ENCODE measurements at places on chromosomes 6 and 20.

DNA sequence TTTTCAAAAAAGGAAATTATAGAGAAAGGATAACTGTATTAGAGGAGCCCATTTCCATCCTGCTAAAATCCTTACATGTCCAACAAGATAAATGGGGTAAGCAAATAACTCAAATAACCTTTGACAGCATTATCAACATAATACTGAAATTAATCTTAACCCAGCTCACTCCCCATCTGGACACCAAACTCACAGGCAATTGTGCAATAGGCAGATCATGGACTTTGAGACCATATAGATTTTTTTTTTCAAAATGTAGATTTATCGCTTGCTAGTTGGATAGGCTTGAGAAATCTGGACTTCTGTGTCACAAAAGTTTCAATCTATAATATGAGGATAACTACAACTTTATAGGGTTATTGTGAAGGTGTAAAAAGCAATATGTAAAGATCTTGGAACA, 134.4 kb upstream of the ASCC3 start:
- no peak for DNase-seq

DNA sequence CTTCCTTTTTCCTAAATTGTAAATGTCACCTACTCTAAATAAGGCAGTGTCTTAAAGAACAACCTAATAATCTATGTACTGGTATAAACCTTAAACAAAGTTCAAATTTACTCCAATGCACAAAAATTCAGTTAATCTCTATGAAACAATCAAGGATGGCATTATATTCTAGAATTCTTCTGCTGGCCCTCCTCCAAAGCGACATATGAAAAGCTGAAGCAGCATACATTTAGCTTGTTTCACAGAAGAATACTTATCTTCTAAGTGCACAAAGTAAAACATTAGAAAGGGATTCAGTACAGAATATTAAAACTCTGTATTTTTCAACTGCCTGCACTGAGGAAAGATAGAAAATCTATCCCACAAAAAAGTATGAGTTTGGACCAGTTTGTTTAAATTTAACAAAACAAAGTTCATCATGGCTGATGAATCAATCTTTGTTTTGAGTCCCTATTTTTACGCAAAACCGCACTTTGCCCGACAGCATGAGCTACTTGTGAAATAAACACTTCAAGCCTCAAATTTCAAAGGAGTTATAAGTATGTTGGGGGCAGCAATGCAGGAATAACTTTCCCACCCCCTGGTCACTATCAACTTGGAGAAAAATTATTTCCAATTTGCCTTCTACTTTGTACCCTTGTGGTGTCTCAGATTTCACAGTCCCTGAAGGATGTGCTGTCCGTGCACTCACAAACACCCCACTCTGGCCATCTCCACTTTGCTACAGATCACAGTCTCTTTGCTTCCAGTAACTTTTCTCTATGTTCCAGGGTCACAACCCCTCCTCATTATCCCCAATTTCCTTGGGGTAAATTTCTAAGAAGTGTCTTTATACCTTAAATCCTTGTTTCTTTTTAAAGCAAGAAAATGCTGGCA, 238.2 kb downstream of the PRKN start:
- no peak for DNase-seq

DNA sequence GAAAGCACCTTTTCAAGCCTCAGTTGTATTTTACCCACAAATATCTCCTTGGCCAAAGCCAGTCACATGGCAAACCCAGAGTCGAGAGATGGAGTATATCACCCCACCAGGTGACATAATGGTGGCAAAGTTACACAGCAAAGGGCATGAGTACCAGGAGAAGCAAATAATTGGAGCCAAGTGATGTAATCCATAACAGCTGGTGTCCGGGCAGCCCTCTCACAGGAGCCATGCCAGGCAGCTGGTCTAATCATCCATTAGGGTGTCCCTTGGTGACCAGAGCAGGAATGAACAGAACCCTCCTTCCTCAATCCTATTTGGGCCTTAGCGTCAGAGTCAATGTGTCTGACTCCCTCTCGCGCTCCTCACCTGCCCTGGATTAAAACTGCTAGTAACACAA, 272.1 kb downstream of the LRFN2 start:
- no peak for DNase-seq

DNA sequence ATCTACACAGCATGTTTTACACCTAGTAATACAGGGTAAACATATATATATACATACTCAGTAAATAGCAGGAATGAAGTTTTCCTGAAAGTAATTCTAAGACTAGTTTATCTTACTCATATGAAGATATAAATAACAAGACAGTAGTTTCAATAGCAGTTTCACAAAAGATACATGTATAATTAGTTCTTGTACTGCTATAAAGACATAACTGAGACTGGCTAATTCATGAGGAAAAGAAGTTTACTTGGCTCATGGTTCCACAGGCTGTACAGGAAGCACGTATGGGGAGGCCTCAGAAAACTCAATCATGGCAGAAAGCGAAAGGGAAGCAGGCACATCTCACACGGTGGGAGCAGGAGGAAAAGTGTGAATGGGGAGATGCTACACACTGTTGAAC, 16.9 kb downstream of the RARS2 start:
- DNase-seq = no peak
